ENCODE measurements at places on chromosomes 4 and X. TPM values are rescaled to one million over a fixed set of nuclear protein-coding genes. Genes with fewer than 3 reads are reported as not detected.

DNA sequence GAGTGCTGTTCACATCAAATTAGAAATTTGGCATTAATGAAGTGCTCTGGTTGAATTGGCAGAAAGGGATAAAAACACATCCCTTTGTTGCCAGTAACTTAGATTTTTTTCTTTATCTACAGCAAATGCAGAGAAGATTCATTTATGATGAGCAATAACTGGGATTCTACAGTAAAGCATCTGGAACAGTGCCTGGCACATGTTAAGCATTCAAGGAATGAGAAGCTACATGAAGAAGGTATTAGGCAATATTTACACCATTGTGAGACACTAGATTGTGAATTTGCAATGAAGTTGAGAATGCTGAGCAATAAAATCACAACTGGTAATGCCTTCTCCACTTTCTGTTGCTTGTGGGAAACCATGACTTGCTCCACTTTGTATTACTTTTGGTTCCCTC lies 33.5 kb downstream of the PCDH19 start:
- no peak for DNase-seq

DNA sequence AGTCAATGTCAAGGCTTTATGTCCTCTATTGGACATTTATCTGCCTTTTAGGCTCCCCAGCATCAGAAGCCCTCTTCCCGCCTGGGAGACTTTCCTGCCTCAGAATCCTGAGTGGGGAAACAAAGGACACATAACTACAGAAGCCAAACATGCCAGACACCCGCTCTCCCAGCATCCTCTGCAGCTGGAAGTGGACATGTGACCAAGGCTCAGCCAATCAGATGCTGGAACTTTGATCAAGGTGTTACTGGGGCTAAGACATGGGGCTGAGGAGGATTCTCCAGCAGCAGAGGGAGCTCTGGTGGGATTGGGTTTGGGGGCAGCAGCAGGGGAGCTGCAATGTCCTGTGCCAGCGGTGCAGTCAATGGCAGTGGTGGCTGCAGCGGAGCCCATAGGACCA lies 19.5 kb downstream of the SLC2A9 start:
- DNase-seq = no peak

- DNase-seq = no peak
Measured at GRCh38 chr4:48090621-48091020, 43.4 kb downstream of the TXK start.

DNA sequence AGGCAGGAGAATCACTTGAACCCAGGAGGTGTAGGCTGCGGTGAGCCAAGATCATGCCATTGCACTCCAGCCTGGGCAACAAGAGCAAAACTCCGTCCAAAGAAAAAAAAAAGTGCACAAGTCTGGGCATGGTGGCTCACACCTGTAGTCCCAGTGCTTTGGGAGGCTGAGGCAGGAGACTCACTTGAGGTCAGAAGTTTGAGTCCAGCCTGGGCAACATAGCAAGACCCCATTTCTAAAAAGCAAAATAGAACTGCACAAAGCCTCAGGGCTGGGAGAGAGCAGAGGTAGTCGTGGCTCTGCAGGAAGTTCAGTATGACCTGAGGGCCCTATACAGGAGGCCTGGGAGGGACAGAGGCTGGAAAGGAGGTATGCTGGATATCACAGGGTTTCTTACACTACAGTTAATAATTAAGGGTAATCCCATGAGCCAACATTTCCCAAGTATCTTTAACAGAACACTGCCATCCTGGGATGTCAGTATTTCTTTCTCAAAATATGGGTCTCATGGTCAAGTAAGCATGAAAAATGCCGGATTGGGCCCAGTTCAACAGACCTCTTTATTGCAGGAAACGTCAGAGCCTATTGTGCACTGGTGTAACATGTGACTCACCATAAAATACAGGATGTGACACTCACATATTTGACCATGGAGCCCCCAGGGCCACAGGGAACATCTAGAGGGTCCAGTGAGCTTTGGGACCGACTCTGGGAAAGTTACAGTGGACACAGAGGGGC lies 37.8 kb downstream of the ACSL1 start:
- DNase-seq = no peak

RAI2 gene
- total RNA-seq = not detected

GRCh38 chrX:118499295-118499694 lies 3.7 kb downstream of the DOCK11 start:
- no peak for DNase-seq

DNA sequence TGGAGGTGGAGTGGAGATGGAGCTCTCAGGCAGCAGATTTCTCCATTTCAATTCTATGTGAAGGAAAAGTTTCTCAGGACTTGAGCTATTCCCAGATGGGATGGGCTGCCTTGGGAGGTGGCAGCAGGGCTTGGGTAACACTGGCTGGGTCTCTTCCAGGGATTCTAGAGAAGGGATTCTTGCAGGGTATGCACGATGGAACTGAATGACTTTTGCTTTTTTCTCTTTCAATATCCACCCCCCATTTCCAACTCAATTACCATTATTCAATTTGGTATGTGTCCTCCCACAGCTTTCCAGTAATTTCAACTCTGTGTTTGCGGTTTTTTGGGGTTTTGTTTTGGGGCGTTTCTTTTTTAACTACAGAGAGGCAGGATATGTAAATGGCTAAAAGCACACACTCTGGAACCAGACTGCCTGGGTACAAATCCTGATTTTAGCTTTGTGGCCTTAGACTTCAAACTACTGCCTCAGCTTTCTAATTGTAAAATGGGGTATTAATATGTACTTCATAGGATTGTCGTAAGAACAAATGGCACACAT lies 228.8 kb downstream of the EVC2 start:
- no peak for DNase-seq

DNA sequence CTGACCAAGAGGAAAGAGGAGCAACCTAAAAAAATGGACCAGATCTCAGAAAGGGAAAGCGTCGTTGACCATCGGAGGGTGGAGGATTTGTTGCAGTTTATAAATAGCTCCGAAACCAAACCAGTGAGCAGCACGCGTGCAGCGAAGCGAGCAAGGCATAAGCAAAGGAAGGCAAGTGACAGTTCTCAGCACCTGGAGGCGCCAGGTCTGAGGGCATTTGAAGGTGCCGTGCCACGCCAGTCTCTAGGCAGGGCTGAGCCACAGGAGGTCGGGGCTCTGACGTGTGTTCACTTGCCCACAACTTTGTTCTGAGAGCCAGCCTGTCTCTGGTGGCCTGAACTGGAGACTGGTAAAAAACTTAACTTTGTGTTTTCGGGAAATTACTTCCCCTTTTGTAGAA lies 59.7 kb downstream of the TNIP2 start:
- DNase-seq = no peak

- no peak for DNase-seq
Measured at GRCh38 chr4:168972596-168972995, 37.5 kb downstream of the CBR4 start.

- no peak for DNase-seq
Measured at GRCh38 chr4:1359144-1359501, 12.1 kb downstream of the UVSSA start.
